ENCODE measurements at places on chromosomes 5 and 9.

GRCh38 chr5:170336065-170336464 is 38.5 kb upstream of the LCP2 start:
- no peak for DNase-seq

GRCh38 chr5:151023651-151024050 is 3.3 kb downstream of the GPX3 start:
- no peak for DNase-seq

- no peak for DNase-seq
These were observed 180.9 kb downstream of the MED10 start for GRCh38 chr5:6197427-6197826.

- DNase-seq = no peak
These were observed 571 bp downstream of the PPIC start for GRCh38 chr5:123035918-123036390.

DNA sequence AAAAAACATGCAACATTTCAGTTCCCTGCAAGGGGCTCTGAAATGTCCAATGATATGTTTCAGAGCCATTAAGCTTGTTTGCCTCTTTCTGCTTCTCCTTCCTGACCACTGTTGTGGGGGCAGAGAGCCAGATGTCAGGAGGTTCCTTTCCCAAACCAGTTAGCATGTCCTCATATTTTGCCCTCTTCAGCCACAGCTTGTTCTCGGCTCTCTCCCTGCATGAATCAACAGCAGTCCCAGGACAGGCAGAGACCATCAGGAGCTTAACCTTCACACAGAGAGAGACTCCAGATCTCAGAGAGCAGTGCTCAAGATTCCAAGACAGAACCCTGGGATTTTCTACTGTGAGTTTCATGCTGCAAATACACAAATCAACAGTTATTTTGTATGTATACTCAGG is 218.5 kb downstream of the COMMD10 start:
- DNase-seq = no peak

DNA sequence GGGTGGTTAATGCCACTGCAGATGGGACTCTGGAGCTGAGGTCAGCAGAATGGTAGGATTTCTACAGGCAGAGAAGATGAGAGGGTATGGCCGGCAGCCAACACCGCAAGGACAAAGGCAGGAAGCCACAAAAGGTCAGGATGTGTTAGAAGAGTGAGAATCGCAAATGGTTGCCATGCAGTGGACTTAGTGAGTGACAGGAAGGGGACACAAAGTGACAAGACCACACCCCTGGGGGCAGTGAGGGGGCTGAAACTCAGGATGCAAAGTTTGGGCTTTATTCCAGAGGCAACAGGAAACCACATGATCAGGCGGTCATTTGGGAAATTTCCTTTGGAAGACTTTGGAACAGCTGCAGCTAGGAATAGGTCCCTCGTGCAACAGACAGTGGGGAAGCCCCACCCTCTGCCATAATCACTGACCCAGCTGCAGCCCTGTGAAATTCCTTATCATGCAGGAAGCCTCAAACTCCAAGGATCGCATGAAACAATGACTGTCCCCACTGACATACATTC is 14.2 kb upstream of the CCDC180 start:
- DNase-seq = no peak

DNA sequence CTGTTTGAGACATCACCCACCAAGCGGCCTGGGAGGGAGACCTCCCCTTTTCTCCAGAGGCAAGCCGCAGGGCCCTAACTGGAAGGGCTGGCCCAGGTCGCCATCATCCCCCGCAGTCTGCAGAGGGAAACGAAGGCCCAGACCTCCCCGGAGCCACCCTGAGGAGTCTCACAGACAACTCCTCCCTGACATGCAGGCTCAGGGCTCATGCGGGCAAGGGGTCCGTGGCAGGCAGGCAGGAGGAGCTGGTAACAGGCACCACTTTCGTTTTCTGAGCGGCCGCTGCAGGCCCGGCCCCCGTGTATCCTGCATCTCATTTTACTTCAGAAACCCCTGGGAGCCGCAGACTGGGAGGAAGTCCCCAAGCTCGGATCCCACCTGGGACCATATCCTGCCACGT is 192.0 kb upstream of the PPP1R26 start:
- DNase-seq = no peak

DNA sequence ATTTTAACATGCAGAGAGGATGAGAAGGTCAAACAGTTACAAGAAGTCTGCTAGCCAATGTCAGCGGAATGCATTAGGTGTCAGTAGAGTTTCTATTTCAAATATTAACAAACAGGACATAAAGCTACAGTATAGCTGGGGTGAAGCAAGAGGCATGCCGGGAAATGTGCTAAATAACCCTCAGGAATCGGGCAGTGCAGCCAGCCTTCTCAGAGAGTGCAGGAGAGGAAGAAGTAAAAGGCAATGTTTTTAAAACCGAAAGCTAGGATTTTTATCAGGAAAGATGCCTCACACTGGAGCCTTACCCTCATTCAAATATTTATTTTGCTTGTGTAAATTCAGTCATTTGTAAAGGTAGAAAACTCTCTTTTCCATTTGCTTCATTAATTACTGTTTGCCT is 59.1 kb upstream of the SH3GL2 start:
- no peak for DNase-seq

GRCh38 chr5:95963650-95964410 is 2.2 kb upstream of the ELL2 start:
- DNase-seq = peak; percentile 13

DNA sequence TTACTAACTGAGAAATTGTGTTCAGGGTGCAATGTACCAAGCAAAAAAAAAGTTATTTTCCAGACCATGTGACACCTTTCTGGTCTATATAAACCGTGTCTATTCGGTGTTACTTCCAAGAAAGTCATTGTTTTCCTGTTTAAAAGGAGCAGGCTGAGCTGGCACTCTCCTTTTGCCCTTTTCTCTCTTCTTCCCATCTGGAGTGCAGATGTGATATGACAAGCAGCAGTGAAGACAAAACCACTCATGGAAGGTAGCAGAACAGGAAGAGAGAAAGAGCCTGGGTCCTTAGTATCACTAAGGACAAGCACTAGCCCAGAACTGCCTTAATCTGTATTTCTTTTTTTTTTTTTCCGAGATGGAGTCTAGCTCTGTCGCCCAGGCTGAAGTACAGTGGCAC is 25.6 kb downstream of the LYRM7 start:
- DNase-seq = no peak

DNA sequence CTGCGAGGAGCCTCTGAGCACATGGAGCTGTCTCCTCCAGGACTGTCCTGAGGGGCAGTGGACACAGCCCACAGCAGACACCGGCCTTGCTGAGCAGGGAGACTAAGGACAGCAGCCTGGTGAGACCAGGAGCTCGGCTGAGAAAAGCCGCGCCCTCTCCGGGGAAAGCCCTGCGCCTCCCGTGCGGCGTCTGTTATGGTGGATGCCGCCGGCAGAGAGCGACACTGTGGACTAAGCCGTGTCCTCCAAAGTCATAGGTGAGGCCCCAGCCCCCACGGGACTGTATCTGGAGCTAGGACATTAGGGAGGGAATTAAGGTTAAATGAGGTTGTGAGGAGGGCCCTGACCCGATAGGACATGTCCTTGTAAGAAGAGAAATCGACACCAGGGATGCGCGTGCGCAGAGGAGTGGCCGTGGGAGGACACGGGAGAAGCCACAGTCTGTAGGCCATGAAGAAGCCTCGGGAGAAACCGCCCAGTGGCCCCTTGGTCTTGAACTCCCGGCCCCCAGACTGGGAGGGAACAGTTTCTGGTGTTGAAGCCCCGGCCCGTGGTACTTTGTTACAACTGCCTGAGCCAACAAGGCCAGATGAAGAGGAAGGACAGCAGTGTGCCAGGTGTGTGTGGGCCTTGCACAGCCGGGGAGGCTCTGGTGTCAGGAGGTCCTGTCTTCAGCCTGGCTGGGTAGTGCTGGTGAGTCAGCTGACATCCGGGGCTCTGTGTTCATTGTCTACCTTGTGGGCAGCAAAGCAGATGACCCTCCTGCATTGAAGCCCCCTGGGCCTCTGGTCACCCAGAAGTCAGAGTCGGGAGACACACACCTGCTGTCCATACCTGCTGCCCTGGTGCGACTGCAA is 22.1 kb downstream of the MRPL36 start:
- no peak for DNase-seq

- no peak for DNase-seq
These were observed 127.0 kb downstream of the ADAMTS12 start for GRCh38 chr5:33764786-33765185.

- no peak for DNase-seq
These were observed 130.4 kb upstream of the RASA1 start for GRCh38 chr5:87137283-87137682.

GRCh38 chr5:81819556-81820317 is 68.8 kb upstream of the SSBP2 start:
- no peak for DNase-seq

- peak; percentile 51 for DNase-seq
These were observed 70.6 kb downstream of the IQGAP2 start for GRCh38 chr5:76473661-76474060.

DNA sequence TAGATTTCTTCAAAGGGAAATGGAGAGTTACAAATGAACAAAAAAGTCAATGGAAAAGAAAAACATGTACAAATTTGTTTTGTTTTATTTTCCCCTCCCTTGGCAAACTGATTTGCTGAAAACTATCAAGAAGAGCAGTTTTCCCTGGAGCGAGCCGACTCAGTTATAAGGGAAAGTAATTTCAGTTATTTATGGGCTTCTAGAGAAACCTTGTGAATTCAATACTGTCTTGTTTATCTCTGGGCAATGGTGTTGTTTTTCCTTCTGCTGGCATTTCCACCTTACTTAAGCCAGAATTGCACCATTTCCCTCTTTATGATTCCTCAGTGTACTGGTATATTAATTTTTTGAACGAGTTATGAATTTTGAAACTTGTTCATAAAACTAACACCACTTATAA is 1163.6 kb downstream of the CDH12 start:
- no peak for DNase-seq

- no peak for DNase-seq
These were observed 1.7 kb upstream of the PTGER4 start for GRCh38 chr5:40678026-40678425.

- DNase-seq = no peak
These were observed 43.3 kb downstream of the ZCCHC9 start for GRCh38 chr5:81344736-81345135.

GRCh38 chr9:90020276-90020871 is 415.6 kb downstream of the GADD45G start:
- no peak for DNase-seq

- DNase-seq = no peak
These were observed 15.2 kb upstream of the SH3RF2 start for GRCh38 chr5:145921211-145921610.

DNA sequence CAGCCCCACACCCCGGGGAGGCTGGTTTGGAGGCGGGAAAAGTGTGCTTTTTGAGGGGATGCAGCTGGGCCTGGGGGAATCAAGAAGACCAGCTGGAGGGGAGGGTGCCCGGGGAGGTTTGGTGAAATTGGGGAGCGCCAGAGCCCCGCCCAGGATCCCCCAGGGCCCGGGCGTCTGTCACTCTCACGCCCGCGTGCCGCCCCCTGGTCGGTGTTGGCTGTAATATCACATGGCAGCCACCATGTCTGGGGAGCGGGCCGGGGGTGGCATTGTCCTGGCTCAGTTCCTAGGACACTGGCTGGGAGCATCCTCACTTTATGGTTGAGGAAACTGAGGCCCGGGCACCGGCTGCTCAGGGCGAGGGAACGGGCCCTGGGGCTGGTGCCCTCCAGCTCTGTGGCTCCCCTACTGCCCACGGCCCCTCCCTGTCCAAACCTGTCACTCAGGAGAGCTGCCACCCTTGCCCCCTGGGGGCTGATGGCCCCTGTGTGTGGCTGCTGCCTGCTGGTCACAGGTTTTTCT is 27.5 kb downstream of the ASS1 start:
- no peak for DNase-seq

DNA sequence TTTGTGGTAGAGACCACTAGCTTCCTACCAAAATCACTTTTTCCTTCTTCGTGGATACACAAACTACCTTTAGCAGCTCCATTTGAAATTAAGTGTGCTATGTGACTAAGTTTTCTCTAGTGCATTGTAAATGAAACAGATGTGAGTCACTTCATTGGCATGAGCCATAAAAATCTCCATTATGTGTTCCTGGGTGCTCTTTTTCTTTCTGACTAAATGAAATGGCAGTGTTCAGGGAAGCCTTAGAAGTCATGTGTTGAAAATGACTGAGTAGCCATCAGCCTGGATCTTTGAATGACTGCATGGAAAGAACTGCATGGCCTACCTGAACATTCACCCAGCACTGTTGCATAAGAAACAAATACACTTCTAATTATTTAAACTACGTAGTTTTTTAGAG is 107.9 kb downstream of the NDUFAF2 start:
- no peak for DNase-seq

DNA sequence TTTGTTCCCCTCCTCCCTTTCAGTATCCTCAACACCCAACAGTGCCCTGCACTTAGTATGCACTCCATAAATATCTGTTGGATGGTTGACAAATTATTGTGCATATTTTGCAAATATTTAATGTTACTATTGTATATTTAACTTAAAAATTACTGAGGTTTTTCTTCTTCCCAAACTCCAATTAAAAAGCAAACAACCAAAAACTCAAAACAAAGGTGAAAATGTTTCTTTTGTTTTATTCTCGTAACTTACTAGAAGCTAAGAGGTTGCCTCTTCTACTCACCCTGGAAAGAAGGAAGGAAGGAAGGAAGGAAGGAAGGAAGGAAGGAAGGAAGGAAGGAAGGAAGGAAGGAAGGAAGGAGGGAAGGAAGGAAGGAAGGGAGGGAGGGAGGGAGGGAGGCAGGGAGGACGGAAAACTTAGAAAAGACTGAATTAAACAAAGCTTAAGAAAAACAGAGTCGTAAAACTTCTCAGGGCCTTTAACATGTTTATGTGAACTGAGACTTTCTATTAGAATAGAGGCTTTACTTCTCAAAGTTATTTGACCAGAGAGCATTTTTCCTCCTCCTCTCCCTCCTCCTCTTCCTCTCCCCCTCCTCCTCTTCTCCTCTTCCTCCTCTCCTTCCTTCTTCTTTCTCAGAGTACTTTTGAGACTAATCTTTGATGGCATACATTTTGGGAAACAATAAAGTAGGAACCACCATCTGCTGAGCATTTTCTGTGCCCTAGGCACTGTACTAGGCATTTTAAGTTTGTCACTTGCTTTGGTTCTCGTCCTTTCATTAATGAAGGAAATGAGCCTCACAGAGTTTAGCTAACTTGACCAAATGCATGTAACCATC is 396.6 kb upstream of the WWC1 start:
- DNase-seq = no peak

- DNase-seq = no peak
These were observed 996.3 kb upstream of the CDH10 start for GRCh38 chr5:25641124-25641523.

DNA sequence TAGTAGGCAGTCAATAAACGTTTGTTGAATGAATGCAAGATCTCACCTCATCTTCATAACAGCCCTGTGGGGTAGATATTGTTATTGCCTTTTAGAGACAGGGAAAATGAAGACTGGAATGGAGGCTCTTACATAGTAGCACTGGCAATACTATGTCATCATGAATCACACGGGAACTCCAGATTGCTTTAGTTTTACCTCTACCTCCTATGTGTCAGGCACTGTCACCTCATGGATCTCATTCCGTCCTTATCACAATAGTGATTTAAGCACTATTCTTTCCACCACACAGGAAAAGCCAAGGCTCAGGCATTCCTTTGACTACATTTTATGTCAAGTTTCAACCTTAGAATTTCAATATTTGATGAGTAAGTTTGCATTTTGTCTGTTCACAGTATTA is 2.9 kb upstream of the EPB41L4B start:
- DNase-seq = no peak
